ENCODE measurements at places on chromosomes 2 and 18. TPM values are rescaled to one million over a fixed set of nuclear protein-coding genes. Genes with fewer than 3 reads are reported as not detected.

GRCh38 chr2:72963423-72964145 lies 46.3 kb downstream of the EMX1 start:
- H3K4me1 ChIP-seq: no peaks in the 10 kb centered on the region
- no peak overlapping the region for H3K4me3 ChIP-seq
- no peaks in the 10 kb centered on the region for H3K27me3 ChIP-seq
- H3K36me3 ChIP-seq: no peaks in the 10 kb centered on the region

DNA sequence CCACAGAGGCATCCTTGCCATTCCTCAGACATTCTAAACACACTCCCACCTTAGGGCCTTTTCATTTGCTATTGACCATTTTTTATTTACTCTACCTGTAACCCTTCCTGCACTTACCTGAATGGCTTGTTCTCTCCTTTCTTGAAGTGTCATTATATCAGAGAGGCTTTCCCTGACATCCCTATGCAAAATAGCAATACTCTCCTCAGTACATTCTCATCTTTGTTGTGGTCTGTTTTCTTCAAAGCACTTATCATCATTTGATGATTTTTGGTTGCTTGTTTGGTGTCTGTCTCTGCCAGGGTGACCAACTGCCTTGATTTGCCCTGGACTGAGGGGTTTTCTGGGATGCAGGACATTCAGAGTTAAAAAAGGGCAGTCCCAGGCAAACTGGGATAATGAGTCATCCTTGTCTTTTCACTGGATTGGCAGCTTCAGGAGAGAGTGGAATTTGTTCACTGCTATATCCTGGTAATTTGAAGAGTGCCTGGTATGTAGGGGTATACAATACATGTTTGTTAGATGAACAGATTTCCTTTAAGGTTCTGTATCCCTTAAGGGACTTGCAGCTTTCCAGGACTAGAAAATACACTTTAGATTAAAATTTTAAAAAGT lies 102.4 kb downstream of the BABAM2 start:
- no peaks in the 10 kb centered on the region for H3K4me1 ChIP-seq
- DNase-seq: no peak
- H3K36me3 ChIP-seq: no peaks in the 10 kb centered on the region
- H3K27ac ChIP-seq: no peak overlapping the region
- no peaks in the 10 kb centered on the region for H3K27me3 ChIP-seq

DNA sequence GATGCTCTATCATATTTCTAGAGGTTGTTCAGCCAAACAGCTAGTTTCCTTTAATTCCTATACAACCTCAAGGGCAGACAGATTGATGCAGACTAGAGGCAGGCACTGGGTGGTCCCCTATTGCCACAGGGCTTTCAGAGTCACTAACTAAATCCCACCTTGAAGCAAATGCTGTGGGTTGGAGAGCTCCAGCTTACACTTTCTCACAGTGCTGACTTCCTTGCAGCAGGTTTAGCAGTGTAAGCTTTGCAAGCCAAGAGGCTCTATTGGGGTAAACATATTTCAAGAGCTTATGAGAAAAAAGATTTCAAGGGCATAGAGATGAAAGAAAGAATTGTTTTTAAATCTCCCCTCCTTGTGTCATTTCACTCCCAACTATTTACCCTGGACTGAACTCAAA lies 366.5 kb upstream of the CRIM1 start:
- no peak overlapping the region for H3K27ac ChIP-seq
- H3K4me3 ChIP-seq: no peak overlapping the region
- H3K27me3 ChIP-seq: no peaks in the 10 kb centered on the region

GRCh38 chr2:149629026-149629425 lies 41.5 kb upstream of the MMADHC start:
- H3K27me3 ChIP-seq: no peaks in the 10 kb centered on the region
- DNase-seq: no peak
- no peaks in the 10 kb centered on the region for H3K4me1 ChIP-seq
- no peak overlapping the region for H3K27ac ChIP-seq
- no peaks in the 10 kb centered on the region for H3K36me3 ChIP-seq
- no peak overlapping the region for H3K4me3 ChIP-seq

Gene IL18RAP
- total RNA-seq: 0.69 TPM

GRCh38 chr2:233672886-233673285 lies 1.2 kb downstream of the UGT1A9 start:
- H3K36me3 ChIP-seq: no peaks in the 10 kb centered on the region
- no peak overlapping the region for H3K4me3 ChIP-seq
- no peak overlapping the region for H3K27ac ChIP-seq
- DNase-seq: no peak
- no peaks in the 10 kb centered on the region for H3K27me3 ChIP-seq
- H3K4me1 ChIP-seq: no peaks in the 10 kb centered on the region

GRCh38 chr2:33516456-33516995 lies 40.1 kb downstream of the RASGRP3 start:
- no peak overlapping the region for H3K4me3 ChIP-seq
- H3K4me1 ChIP-seq: no peaks in the 10 kb centered on the region
- DNase-seq: no peak
- H3K27me3 ChIP-seq: no peaks in the 10 kb centered on the region

- peaks cover 13% of the 10 kb centered on the region for H3K4me1 ChIP-seq
- peak overlapping the region; percentile 91 for H3K27ac ChIP-seq
- no peaks in the 10 kb centered on the region for H3K36me3 ChIP-seq
- H3K4me3 ChIP-seq: peak overlapping the region; percentile 82
Observed at GRCh38 chr2:45652090-45653031, 886 bp downstream of the PRKCE start.

GRCh38 chr2:48425402-48425801 lies 104.6 kb upstream of the STON1 start:
- no peaks in the 10 kb centered on the region for H3K27me3 ChIP-seq
- no peak overlapping the region for H3K4me3 ChIP-seq
- H3K4me1 ChIP-seq: no peaks in the 10 kb centered on the region
- no peak for DNase-seq

Gene GYPC
- total RNA-seq: 7.1 TPM

Gene GPR35
- 64.4 TPM for total RNA-seq

Gene CYBRD1
- 12.4 TPM for total RNA-seq

Gene SKOR2
- not detected for total RNA-seq

GRCh38 chr2:53356291-53356905 lies 411.2 kb upstream of the CHAC2 start:
- H3K27me3 ChIP-seq: no peaks in the 10 kb centered on the region
- H3K36me3 ChIP-seq: no peaks in the 10 kb centered on the region
- no peak for DNase-seq
- H3K4me1 ChIP-seq: no peaks in the 10 kb centered on the region

Gene LYPD6B
- total RNA-seq: 3.4 TPM
